ENCODE measurements at places on chromosomes 7 and 10. TPM values are rescaled to one million over a fixed set of nuclear protein-coding genes. Genes with fewer than 3 reads are reported as not detected.

Gene GTF2IRD1
- total RNA-seq = 54.0 TPM

Gene PHKG1
- 0.67 TPM for total RNA-seq

Gene TAC1
- 0.13 TPM for total RNA-seq

Gene DGKI
- total RNA-seq = not detected

Gene CYP3A7
- not detected for total RNA-seq

Gene PLXDC2
- total RNA-seq = 0.21 TPM

Gene NPSR1
- total RNA-seq = not detected

Gene TFPI2
- total RNA-seq = 2.9 TPM
